Fibroblast of lung (primary cell): ENCODE measurements at places on chromosomes 5 and 9. TPM values are rescaled to one million over a fixed set of nuclear protein-coding genes. Genes with fewer than 3 reads are reported as not detected.

SHLD3 gene
- 3.5 and 4.4 TPM in 2 replicates for total RNA-seq

SHISAL2B gene
- not detected in 2 replicates for total RNA-seq

PRSS3 gene
- total RNA-seq: 0.26 and 0.33 TPM in 2 replicates

CARTPT gene
- not detected in 2 replicates for total RNA-seq

DYNC2I2 gene
- total RNA-seq: 35.7 and 41.5 TPM in 2 replicates

ENTREP1 gene
- under 0.01 TPM in 1 of 2 replicates, not detected in the other for total RNA-seq

PCDHA9 gene
- total RNA-seq: 0.26 and 0.33 TPM in 2 replicates

URM1 gene
- total RNA-seq: 23.6 and 28.6 TPM in 2 replicates

CNTNAP3 gene
- under 0.01 TPM in 1 of 2 replicates, not detected in the other for total RNA-seq
